GM10248 (cell line): ENCODE measurements at places on chromosomes 3 and 15.

GRCh38 chr15:75307778-75308390 lies 25.2 kb downstream of the GOLGA6D start:
- DNase-seq: peak; percentile 46

DNA sequence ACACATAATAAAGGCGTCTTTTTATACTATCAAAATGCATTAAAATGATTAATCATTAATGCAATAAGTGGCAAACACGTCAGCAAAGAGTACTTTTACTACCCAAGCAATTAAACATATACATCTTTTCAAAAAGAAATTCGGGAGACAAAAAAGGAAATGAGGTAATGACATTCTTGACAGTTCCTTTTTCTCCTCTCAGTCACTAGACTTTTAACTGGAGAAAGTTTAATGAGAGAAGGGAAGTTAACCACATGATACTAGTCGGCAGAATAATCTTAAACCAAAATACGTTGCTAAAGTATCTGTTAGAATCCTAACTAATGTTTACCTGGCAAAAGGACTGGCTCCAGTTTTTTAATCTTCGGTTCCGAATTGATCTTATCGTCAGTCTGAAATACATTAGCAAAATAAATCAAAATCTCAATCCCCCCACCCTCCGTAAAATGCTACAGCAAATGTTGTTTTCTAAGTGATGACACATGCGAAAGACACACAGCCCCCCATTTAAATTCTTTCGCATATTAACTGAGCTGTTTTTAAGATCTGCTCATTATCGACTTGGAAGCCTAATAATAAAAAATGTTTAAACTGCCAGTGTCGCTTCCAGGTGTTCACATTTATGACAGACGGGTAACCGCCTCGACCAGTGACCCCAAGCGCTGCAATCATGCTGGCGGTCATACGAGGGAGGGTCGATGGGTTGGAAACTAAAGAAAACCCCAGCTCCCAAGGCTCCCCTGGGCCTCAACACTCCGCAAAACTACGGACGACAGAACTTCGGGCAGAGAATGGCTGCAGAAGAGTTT lies 778 bp downstream of the MTMR10 start:
- no peak for DNase-seq

DNA sequence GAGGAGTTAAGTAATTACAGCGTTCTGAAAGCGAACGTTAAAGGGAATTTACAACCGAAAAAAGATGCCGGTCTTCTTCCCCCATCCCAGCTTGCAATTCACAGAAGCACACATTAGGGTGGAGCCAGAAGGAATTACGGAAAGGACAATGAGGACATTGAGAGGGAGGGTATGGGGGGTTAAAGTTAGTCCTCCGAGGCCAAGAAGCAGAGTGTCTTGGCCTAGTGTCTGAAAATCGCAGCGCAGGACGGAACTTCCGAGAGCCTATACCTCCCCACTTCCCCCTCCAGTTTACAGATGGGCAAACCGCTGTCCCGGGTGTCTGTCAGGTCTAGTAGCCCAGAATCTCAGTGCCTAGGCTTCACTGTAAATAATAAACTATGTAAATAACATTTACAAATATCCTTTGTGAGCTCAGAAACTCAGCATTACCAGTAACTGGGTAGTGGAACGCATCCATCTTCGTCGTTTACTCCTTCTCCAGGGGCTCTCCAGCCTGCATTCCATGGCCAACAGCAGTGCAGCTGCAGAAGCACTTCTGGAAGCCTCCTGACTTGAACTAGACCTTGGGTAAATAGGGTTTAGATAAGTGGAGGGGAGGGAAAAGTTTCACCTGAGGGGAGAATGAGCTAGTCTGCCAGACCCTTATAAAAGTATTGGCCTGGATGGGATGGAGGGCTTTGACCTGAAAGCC lies 922 bp downstream of the ADPRH start:
- peak; percentile 71 for DNase-seq

GRCh38 chr3:198097048-198097447 lies 137.0 kb downstream of the LMLN start:
- DNase-seq: no peak

DNA sequence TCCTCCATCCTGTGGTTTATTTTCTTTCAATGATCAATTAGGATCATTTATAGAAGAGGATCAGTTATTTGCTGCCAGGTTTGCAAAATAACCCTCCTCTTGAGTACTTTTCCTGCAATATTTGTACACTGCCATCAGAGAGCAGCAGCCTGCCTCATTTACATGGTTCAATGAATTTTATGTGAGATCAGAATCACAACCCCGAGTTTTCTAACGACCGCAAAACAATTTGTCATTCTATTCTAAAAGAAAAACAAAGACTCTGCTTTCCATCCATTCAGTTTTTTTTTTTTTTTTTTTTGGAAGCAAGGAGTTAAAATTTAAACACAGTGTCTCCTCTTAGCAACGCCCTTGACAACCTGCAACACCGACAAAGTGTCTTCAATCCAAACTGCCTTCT lies 146.9 kb downstream of the RAB11A start:
- DNase-seq: no peak

DNA sequence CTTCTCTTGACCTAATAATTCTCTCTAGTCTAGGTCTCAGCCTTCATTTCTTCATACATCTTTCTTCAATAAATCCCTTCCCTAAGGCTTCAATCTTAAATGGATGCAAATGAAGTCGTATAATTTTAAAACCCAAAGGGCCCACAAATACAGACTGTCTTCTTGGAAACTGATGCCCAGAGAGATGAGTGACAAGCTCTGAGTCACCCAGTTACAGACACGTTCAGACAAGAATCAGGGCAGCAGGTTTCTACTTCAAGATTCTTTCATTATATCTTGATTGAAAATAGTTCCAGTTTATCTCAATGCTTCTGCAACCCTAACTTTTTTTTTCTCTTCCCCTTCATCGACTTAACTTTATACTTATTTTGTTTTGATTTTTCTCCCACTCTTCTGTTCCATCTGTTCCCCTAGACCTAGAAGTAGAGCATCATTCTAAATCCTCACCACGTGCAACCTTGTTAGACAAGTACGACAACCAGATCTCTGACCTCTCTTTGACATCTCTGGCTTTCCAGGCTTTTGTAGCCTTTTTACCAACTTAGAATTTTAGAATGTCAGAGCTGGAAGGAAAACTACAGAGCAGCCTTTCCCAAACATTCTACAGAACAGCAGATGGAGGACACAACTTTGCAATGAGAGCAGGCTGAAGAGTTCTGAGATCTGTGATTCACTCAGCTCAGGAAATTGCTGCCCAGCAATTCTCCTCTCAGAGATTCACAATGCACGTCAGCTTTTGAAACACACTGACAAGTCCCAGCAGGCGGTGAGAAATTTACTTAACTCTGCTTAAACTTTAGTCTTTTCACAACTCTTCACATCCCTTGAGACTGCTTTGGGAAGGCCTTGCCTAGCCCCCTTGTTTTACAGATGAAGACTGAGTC lies 25.3 kb downstream of the NCEH1 start:
- DNase-seq: no peak

DNA sequence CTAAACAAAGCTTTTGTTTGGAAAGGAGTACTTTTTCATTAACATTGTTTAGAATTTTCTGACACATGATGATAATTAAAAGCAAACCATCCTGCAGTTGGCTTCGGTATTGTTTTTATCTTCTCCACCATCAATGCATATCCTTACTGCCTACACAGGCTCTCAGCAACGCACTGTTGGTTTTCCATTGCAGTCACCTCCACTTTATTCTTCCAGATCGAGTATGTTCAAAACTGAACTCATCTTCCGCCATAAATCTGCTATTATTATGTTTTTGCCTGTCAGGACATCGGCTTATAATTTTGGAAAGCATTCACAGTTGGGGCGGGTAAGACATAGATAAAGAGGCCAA lies 589 bp upstream of the SENP5 start:
- DNase-seq: no peak

GRCh38 chr3:161770484-161771386 lies 274.1 kb downstream of the OTOL1 start:
- DNase-seq: peak; percentile 8

GRCh38 chr15:63572749-63573464 lies 24.3 kb upstream of the FBXL22 start:
- DNase-seq: no peak
